ENCODE measurements at places on chromosomes 7 and 10. TPM values are rescaled to one million over a fixed set of nuclear protein-coding genes. Genes with fewer than 3 reads are reported as not detected.

The PAX2 gene
- 3.1 TPM for total RNA-seq

The PON1 gene
- 0.24 TPM for total RNA-seq

The ACBD7 gene
- 1.9 TPM for total RNA-seq

The CALML5 gene
- not detected for total RNA-seq

The RTKN2 gene
- 5.1 TPM for total RNA-seq

The OR13A1 gene
- 0.72 TPM for total RNA-seq

The CHN2 gene
- 20.2 TPM for total RNA-seq

The GNGT1 gene
- total RNA-seq, result 2.9 TPM

The UPK3BL1 gene
- 142 TPM for total RNA-seq

The MLXIPL gene
- total RNA-seq, result 1.7 TPM

The NKX6-2 gene
- total RNA-seq, result not detected

The GTPBP4 gene
- total RNA-seq, result 26.5 TPM

The AMPH gene
- 2.4 TPM for total RNA-seq

The SYCE1 gene
- 2.6 TPM for total RNA-seq

The ABCB1 gene
- total RNA-seq, result 8.7 TPM

The PPP1R9A gene
- total RNA-seq, result 10.4 TPM

The PDE6C gene
- 1.2 TPM for total RNA-seq

The PKD2L1 gene
- total RNA-seq, result not detected

The FRMD4A gene
- total RNA-seq, result 16.1 TPM

Data from umbilical cord (tissue), 2 donors.